ENCODE measurements at places on chromosomes 7 and 10.
A peak's percentile ranks its signal among the peaks of the same experiment; 100 is the strongest.

GRCh38 chr7:28926871-28927597 is 31.1 kb downstream of the TRIL start:
- peak; percentile 74 for DNase-seq

DNA sequence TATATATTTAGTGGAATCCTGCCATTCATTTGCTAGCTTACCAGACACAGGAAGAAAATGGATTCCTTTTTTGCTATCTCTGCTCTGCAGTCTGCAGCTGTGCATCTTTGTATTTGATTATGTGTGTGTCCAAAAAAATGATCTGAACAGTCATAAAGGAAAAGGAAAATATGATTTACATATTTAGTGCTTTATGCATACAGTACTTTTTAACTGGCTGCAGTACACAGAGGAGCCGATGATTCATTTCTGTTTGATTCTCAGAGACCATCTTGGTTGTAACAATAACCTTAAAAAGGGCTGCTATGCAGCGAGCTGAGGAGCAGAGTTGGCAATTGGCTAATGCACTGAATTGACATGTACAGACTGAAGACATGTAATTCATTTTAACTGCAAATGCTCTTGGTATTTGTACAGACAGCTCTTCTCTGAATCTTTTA is 151.3 kb upstream of the FZD1 start:
- DNase-seq: no peak

- no peak for DNase-seq
Observed at GRCh38 chr7:41874201-41874785, 171.4 kb upstream of the INHBA start.

DNA sequence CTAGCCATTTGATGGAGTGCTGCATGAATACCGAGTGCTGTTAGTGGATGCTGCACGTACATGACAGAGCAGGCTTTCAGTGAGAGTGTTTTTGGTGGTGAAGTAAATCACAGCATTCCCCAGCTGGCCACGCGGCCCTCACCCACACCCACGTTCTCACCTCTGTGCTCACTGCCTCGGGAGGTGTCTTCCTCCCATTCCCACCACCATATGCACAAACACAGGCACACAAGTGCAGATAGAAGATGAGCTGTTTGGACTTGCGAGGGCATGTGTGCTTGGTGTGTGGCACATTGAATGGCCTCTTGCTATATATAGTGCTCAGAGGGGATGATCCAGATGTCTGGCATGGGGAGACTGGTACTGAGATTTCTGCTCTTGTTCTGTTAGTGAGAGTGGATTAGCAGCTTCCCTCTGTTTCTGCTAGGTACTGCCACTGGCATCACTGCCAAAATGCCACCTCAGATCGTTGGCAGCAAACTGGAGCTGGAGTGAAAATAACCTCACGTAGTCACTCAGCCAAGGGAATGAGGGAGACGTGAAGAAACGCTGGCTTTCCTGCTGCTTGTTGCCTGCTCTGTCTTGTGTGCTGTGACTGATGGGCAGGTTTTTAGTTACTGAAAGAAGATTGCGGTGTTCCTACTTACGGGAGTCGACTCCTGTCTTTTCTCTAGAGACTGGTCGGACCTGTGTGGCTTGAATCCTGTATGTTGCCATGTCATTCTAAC is 19.1 kb downstream of the DNAJB6 start:
- DNase-seq: peak; percentile 63

DNA sequence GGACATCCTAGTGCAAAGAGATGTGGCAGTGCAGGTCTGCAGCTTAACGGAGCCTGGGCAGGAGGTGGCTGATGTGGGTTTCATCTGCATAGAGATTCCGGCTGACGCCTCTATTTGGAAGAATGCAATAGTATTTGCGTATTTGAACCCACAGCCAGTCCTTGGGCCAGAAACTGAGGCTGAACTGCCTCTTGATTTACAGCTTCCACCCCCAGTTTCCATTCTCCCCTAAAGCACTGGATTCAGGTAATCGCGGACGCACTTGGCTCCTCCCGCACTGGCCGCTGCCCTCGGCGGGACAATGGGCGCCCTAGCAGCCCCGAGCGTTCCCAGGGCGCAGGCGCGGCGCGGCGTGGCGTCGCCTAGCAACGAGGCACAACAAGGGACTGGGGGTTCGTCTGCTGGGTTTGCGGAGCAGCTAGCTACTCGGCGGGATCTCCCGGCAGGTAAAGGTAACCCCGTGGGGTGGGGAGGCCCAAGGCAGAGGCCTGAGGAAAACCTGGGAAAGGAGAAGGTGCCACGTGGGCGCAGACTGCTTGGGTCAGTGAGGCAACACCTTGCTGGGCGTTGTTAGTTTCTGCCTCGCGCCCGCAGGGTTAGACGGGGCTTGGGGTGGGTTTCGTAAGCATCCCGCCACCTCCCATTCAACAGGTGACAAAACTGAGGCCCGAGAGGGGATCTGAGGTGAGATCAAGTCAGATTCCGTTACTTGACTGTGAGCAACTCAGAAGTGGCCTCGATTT is at the start of gene ARMC3:
ARMC3 (plus strand) TSS at position 393 of the 743 bp plus-strand sequence. CDS start 3,944 bp downstream, outside the sequence.
- DNase-seq: no peak

DNA sequence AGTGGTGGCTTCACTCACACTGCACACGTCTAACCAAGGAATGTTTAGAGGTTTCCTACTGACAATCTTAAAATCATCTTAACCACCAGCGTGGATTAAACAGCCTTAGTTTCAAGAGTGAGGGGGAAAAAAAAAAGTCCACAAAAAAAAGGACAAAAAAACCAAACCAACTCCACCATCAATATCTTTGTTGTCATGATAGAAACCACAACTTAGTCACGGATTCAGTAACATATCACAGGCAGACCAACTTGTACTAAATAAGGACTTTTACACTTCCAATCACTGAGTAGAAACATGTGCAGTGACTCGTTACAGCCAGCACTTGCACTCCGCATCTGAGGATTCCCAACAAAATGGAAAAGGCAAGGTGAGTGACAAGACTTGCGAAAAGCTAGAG is 46.5 kb downstream of the FAM171A1 start:
- DNase-seq: no peak

- DNase-seq: no peak
Observed at GRCh38 chr7:95394370-95394769, 1.8 kb downstream of the PON3 start.

- no peak for DNase-seq
Observed at GRCh38 chr10:3948843-3949242, 163.8 kb upstream of the KLF6 start.

DNA sequence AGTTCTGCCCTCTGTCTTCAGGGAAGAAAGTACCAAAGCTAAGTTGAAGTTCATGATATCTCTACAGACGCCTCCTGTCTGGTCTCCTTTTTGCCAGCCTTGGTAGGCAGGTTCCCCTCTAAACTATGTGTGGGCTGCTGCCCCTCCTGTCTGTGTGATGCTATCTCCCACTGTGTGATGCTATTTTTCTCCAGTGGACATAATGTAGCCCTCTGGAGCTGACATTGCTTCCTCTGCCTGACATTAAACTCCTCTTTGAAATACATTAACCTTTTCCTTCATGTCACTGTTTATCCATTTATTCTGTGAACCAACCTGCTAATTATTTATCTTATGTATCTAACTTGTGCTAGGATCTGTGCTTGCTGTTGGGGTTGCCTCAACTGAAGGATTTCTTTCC is at the start of gene PRSS58:
PRSS58 (minus strand) TSS at position 101 of the 400 bp plus-strand sequence. CDS start 351 bp downstream, outside the sequence.
- DNase-seq: no peak

DNA sequence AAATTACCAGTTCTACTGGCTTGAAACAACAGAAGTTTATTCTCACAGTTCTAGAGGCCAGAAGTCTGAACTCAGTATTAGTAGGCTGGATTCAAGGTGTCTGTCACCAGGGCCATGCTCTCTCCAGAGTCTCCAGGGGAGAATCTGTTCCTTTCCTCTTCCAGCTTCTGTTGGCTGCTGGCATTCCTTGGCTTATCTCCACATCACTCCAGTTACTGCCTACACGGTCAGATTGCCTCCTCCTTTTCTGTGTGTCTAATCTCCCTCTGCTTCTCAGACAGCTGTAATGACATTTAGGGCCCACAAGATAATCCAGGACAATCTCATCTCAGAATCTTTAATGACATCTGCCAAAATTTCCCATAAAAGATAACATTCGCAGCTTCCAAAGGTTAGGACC is 36.6 kb downstream of the MAPK8 start:
- no peak for DNase-seq

DNA sequence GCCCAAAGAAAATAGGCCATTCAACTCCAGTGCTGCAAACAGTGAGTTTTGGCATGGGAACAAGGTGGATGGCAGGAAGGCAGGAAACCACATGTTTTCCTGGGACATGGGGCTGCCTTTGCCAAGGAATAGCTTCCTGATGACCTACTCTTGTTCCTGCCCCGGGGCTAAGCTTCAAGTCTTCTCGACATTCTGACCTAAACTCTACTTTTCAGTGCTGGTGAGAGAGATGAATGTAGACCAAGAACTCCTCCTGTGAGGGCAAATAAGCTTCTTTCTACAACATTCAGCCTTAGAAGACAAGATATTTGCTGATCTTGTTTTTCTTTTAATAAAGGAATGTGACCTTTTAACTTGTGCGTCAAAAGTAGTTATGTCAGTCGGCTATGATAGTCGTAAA is 199.0 kb downstream of the GPR37 start:
- DNase-seq: peak; percentile 3

DNA sequence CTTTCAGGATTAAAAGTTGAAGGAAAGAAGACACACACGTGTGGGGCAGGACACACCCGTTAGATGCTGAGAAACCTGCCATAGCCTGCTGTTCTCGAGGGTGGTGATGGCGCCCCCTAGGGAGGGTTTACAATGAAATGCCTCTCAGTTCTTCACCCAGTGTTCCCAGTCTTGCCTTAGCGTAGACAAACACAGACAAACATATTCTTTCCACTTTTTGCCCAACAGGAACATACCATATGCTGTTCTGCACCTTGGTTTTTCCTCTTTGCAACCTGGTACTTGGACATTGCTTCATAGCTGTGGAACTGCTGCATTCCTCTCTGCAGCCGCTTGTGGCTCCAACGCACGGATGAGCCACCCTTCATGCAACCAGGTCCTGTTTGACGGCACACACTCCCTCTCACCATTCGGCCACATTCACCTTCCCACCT is 23.3 kb upstream of the HSPA12A start:
- no peak for DNase-seq

DNA sequence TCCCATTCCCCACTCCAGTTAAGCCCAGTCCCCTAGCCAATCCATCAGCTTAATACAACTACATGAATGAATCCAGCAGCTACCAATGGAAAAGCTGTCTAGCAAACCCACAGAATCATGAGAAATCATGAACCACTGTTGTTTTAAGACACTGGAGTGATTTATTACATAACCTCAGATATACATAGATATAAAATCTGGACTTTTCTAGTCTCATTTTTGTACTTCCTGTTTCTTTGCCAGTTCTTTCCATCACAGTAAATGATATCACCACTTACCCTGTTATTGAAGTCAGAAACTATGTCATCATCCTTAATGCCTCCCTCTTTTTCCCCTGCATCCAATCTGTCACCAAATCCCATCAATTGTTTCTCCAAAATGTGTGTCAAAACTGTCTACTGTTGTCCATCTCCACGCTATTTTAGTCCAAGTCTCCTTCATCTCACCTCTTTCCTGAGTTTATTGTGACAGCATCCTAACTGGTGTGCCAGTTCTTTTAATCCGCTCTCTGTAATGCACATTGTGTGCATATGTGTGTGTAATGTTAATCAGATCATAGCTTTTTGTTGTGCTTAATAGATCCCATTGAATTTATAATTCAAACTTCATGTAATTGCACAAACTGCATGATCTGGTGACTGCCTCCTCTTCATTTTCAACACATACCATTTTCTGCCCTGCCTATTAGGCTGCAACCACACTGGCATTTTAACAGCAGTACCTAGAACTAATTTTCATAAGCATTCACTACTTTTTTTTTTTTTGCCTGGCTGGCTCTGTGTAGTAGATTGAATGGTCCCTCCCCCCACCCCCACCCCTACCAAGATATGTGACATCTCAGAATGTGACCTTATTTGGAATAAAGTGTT is 56.0 kb downstream of the MKLN1 start:
- DNase-seq: no peak

DNA sequence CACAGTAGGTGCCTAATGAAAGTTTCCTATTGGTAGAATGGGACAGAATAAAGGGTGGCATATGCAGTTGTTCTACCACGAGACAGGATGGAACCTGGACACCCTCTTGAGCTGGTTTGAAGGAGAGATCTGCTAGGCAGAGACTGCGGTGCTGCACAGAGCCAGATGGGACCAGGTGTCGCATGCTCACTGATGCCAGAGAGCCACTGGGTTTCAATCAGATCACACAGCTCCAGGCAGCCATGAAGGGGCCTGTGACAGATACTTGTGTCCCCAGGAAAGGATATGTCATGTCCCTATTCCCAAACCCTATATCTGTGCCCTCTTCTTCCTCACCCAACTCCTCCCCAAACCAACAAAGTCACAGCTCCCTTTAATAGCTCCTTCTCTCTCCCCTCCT is 235.7 kb downstream of the PRPF18 start:
- DNase-seq: no peak

DNA sequence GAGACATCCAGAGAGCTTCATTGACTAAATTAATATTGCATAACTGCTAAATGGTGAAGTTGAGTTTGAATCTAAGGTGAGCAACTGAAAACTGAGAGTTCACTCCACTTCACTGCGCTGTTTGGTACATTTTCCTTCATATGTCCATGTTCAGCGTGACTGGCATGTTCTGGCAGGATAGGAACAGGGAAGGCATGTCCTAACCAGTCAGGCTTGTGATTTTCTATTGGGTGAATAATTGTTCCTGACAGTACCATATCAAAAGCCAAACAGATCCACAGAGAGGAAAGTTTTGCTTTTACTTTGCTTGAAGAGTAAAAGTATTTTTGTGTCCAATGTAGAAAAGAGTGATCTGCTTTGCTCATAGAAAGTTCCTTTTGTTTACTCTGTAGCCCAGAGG is 53.2 kb downstream of the WDFY4 start:
- DNase-seq: no peak

DNA sequence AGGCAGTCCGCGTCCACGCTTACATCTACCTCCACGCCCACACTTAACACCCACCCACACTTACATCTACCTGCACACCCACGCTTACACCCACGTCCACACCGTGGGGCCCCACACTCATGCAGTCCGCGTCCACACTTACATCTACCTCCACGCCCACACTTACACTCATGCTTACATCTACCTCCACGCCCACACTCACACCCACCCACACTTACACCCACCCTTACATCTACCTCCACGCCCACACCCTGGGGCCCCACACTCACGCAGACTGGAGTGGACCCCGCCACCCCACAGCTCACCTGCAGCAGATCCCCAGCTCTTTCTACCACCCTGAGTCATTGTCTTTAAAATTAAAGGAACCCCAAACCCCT is 32.4 kb upstream of the PWWP2B start:
- DNase-seq: no peak

DNA sequence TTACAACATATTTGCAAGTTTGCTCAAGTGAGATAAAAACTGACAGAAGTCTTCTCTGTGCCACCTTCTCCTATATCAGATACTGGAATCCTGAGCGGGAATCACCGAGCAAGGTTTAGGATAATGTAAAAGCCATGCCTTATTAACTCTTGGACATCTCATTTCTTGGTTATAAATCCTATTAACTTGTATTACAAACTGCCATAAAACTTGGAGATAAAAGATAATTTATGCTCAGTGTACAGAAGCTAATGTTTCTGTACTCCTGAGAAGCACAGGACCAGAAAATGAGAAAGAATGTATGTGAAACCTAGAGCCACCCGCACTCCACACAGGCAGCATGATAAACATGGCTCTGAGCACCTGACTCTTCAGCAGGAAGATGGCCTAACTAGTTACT is 181.2 kb upstream of the NOBOX start:
- DNase-seq: no peak

GRCh38 chr10:125521721-125522680 is 161.0 kb downstream of the TEX36 start:
- DNase-seq: no peak

GRCh38 chr7:42198974-42199668 is 37.9 kb downstream of the GLI3 start:
- DNase-seq: no peak
